ENCODE measurements at places on chromosomes 6 and 20.

GRCh38 chr6:40903456-40903855 is 135.6 kb downstream of the UNC5CL start:
- DNase-seq = no peak

- DNase-seq = no peak
Measured at GRCh38 chr6:158991017-158991723, 8.8 kb downstream of the RSPH3 start.

DNA sequence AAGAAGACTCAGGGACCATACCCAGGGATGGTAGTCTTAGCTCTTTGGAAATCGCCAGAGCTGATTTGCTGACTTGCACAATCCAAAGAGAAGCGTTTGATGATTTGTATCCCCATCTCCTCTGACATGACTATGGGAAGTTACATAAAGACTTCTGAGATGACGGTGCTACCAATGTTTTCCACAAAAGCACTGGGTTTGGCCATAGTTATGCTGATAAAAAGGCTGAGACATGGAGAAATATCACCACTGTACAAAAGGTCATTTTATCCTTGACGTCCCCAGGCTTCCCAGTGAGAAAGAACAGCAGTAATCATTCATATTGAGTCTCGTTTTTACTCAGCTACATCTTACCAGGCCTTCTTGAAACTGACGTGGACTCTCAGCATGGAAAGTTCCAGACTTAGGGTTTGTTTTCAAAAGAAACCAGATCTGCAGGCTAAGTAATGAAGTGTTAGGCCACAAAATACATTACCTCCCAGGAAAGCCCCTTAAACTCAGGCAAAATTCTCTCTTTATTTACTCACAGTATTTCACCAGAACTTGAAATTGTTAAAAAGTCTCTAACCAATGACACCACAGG is 370.3 kb upstream of the JARID2 start:
- no peak for DNase-seq

DNA sequence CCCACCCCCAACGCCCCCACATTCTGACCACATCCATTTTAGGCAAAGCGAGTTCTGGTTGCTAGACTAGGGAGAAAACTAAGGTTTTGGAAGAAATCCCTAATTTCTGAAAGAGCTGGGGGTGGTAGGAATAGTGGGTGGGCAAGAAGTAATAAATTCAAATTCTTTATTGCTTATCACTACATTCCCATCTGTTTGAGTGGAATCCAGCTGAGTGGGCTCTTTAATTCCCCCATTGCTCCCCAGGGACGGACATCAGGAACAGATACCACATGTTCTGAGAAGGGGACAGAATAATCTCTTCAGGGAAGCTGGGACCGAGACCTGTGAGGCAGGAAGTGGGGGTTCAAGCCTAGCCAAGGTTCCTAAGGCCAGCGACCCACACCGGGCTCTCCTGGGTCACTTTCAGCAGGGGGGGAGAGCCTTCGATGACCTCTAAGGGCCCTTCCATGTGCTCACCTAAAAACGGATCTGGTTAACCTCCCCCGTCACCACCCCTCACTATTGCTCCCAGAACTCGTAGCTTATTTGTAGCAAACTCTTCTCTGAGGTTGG is 42.3 kb upstream of the MRPS10 start:
- DNase-seq = no peak

DNA sequence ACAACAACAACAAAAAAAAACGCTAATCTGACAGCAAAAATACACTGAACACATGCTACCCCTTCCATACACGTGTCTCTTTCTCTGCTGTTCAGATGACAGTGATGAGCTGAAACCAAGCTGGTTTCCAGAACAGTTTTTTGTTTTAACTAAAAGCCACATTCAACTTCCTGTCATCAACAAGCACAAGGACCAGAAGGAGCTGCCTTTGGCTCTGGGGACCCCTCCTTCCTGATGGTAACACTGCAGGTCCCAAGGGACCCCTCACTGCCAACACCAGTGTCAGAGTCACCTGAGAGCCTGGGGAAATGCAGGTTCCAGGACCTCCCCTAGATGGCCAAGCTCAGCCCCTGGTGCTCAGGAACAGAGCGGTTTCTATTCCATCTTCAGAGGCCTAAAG is 6.0 kb downstream of the CST7 start:
- DNase-seq = no peak

DNA sequence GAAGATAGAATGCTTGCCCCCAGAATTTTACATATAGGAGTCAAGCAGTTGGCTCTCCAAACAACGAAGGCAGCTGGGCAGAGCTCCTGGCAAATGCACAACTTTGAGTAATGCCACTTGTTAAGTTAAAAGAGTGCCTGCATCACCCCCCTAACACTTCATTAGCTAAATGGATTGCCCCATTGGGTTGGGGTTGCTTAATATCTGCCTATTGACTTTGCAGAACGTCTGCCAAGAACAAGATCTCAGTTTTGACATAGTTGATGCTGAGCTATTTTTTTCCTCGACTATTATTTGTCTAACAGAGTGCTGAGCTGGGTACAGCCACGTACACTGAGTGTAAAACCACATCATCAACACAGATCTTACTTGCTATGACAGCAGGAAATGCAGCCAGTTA is 12.1 kb downstream of the ANKRD60 start:
- DNase-seq = no peak

GRCh38 chr6:132977413-132977812 is 163.0 kb downstream of the RPS12 start:
- DNase-seq = no peak

GRCh38 chr6:38236631-38237030 is 403.1 kb downstream of the BTBD9 start:
- no peak for DNase-seq

All from muscle of arm (tissue), 14 donors.